Inflammatory macrophage treated with lipopolysaccharide for 4 hours (primary cell): ENCODE measurements at places on chromosomes 5 and 9.
A peak's percentile ranks its signal among the peaks of the same experiment; 100 is the strongest.

- DNase-seq: no peak
Observed at GRCh38 chr5:161261668-161262323, 284.7 kb downstream of the GABRB2 start.

DNA sequence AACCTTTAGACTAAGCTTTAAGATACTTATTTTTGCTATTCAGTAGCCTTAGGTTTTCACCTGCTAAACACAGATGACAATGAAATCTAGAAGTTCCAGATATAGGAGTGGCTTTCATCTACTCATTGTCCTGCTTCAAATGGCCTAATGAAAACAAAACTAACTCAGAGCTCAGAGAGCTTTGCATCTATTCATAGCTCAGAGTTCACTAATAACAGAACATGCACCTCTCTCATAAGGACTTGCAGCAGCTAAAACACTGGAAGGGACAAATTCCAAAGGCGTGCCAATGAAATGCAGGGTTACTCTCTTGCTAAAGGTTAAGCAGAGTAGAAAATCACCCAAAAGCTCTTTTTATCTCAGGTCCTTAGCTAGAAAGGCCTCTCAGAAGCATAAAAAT is 29.0 kb downstream of the SLC31A2 start:
- DNase-seq: no peak

- no peak for DNase-seq
Observed at GRCh38 chr9:132555528-132555927, 26.9 kb upstream of the BARHL1 start.

DNA sequence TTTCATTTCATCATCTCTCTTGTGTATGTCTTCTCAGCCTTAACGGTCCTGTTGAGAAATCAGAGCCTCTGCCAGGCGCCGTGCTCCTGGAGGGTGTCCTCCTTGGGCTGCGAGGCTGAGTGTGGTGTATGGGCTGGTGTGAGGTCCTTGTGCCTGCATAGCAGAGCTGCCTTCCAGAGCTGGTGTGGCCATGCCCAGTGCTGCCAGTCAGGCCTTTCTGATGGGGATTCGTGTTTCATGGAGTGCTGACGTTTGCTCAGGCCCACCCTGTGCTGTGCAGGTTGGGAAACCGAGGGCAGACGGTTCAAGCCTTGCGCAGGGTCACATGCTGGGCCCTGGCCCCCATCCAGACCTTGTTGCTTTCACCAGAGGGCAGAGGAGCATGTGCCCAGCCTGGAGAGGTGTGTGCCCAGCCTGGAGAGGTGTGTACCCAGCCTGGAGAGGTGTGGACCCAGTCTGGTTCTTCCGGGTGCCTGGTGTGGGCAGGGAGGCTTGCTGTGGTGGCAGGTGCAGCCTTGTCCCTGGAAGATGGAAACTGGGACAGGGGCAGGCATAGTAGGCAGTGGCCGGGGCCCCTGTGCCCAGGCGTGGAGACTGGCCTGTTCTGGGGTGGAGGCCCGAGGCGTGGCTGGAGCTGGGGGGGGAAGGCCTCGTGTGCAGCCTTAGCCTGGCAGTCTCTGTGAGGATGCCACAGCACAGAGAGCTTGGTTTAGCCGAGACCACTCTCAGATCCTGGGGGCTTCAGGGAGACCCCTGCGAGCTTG is 84.0 kb downstream of the RXRA start:
- DNase-seq: peak; percentile 46

DNA sequence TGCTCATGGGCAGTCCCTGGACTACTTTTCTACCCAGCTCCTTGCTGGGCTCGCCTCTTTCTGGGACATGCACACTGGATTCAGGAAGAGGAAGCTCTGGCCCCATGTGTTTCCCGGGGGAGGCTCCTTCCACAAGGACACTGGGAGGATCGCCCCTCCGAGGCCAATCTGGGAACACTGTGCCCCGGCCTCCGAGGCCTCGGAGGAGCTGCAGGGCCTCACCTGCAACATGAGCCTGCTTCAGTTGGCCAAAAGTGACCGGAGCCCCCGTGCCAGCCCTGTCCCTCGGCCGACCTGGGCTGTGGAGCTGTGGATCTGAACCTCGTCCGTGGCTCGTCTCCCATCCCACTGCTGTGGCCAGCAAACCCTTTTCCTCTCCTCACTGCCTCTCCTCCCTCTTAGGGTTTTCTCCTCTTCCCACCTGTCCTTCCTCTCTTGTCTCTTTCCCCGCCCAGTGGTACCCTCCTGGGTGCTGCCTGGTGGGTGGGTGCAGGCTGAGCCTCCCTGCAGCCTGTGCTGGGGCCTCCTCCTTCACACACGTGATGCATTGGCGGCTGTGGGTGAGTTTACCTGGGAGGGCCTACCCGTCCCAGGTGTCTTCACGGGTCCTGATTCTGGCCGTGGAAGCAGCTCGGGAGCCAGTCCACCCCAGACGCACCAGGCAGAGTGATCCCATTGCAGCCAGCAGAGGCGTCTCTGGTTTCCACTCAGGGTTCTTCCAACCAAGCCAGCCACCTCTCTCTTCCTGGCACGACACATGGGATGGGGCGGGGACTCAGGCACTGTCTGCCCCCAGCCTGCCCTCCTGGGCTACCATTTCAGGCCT is 241.8 kb downstream of the CACNA1B start:
- no peak for DNase-seq

DNA sequence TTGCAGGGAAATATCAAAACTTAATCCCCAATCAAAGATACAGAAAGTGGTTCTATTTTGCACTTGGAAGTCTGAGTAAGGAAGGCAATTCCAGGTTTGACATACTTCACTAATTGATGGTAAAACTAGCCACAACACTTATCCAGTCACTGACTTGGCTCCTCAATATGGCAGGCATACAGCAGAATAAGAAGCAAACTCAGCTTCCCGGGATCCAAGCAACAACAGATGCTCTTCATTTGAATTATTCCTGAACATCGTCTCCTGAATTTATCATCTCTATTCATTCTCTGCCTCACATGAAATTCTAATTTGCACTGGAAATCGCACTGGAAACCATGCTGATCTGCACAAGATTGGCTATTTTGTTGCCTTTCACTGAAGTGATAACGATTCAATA is 629.6 kb downstream of the PRELID2 start:
- no peak for DNase-seq

GRCh38 chr5:180041301-180042274 is 30.0 kb downstream of the RNF130 start:
- no peak for DNase-seq

DNA sequence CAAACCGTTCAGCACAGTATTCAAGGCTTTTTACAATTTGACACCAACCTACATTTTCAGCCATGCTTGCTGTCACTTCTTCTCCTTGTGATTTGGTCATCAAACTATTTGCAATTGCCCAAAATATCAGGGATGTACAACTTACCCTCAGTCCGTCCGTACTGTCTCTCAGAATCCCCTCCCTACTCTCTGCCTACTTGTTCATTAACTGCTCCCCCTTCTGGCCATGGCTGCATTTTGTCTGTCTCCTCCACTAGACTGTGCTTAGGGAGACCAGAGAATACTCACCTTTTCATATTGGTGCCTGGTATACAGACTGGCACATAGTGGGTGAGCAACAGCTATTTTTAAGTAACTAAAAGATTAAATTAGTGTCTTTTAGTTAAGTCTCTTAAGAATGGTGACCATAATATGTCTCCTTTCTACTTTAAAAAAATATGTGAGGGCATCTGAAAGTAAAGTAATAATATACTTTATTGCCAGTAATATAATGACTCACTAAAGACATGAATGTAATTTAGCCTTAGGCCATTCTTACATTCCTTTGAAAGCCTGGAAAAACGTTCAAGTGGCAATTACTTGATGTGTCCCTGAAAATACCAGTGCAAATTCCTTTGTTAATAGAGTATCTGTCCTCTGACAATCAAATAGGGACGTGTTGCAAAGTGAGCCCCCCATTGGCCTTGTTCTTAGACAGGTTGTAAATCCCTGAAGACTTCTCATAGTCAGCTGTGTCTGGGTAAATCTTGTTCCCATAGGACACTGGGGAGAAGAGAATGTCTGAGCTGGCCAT is 27.8 kb downstream of the PRLR start:
- DNase-seq: peak; percentile 46

DNA sequence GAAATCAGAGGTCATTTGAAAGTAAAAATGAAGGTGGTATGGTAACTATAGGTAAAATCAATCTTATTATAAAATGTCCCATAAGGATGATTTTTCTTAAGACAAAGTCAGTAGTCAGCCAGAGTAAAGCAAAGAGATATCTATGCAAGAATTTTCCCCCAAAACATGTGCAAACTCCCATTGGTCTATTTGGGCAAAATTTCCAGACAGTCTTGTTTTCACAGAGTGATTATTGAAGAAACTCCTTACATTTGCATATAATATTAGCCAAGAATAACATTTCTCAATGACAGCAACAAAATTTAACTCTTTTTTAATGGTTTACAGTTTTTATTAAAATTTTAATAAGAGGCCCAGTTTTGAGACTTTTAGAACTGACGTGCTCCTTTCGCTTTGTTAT is 406.1 kb upstream of the GRAMD2B start:
- no peak for DNase-seq

DNA sequence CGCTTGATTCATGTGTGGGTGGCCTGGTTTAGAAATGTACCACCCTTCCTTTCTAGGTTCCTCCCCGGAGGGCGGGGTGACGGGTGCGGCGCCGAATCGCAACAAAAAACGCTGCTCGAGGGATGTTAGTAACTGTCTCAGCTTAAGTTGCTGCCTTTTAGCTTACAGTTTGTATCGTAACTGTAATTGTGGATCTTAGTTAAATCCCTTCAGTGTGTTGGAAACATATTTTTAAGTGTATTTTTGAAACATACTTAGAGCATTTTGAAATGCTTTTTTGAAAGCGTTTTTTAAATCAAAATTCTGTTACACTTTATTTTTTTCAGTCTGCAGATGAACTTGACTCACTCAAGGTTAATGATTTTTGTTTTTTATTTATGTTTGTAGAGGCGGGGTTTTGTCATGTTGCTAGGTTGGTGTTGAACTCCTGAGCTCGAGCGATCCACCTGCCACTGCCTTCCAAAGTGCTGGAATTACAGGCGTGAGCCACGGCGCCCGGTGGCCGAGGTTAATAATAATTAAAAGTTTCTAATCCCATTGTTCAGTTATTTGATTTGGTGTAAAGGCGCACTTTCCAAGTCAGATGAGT is 997 bp upstream of the CHD1 start:
- no peak for DNase-seq

GRCh38 chr9:82593501-82593900 is 469.4 kb downstream of the RASEF start:
- no peak for DNase-seq

DNA sequence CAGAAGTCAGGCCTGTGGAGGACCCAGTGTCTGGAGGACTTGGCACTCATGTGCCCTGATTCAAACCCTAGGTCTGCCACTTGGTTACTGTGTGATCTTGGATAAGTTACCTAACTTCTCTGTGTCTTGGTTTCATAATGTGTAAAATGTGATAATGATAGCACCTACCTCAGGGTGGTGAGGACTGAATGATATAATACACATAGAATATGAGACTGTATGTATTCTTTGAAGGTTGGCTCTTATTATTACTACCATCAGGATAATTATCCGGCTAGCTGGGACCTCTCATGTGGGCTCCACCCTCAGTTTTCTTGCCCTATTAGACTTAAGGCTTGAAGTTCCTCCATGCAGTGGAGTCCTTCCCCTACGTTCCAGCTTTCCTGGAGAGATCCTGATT is 172.2 kb downstream of the COL23A1 start:
- no peak for DNase-seq

- no peak for DNase-seq
Observed at GRCh38 chr9:90825586-90825985, 24.0 kb downstream of the SYK start.

DNA sequence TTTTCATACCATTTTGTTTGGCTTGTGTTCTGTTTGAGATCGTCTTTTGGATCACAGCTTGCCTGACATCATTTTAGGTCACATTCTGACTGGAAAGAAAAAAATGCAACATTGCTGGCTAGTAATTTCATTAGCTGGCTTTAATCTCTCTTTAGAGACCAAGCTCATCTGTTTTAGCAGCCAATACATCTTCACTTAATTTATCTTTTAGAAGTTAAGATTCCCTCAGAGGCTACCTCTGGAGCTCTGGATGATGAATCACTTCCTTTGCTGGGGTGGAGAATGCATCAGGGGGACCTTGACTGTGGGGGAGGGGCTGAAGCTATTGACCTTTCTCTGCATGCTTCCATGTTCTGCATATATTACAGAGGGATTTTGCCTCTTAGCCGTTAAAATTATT is 181.5 kb upstream of the OTULINL start:
- DNase-seq: no peak

- DNase-seq: peak; percentile 86
Observed at GRCh38 chr9:121503444-121503843, 3.8 kb upstream of the GGTA1 start.

DNA sequence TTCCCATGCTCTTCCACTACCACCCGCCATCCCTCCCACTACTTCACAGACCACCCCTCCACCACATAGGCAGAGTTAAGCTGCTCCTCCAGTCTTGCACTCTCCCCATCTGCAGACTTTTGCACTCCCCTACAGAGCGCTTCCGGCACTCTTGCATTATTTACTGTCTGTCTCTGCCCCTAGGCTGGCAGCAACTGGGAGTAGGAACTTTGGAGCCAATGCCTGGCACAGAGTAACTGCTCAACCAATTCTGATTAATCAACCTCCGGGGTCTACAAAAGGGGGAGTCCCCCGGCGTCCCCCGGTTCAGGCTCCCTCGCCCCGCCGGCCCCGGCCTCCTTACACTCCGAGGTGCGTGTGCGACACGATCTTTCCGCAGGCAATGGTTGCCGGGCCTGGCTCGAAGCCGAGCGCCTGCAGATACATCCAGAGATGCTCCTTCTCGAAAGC is 498 bp downstream of the HAUS6 start:
- peak; percentile 19 for DNase-seq

DNA sequence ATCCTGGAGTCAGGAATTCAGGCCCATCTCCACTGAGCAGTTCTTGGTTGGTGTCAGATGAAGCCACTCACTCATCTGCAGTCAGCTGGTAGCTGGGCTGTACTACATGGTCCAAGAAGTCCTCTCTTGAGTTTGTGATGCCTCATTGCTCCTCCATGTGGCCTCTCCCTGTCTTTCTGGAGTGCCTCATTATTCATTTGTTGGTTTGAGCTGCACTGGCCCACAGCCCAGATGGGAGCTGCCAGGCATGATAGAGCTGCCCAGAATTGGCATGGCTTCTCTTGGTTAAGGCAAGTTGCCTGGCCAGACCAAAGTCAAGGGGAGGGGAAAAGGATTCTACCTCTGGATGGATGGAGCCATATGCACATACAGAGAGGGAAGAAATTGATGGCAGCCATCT is 8.0 kb downstream of the PTCD2 start:
- no peak for DNase-seq
